ENCODE measurements at places on chromosomes 3 and 15.
A peak's percentile ranks its signal among the peaks of the same experiment; 100 is the strongest.

- DNase-seq, result no peak
Measured at GRCh38 chr3:45003406-45003805, 22.7 kb upstream of the CLEC3B start.

DNA sequence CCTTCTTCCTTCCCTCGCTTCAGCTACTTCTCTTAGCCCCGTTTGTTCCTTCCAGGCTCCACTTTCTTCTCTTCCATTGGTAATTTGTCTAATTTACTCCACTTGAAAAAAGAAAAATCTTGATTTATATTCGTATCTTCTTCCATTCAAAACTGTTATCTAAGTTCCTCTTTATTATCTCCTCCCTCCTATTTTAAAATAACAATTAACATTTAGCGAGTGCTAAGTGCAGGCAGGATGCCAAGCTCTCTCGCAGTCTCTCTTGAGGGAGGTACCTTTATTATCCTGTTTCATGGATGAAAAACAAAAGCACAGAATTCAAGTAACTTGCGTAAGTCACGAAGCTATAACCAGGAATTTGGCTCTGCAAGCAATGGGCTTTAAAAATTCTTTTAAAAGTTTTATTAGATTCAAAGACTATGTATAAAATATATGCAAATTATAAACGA, 418.9 kb upstream of the NAALADL2 start:
- DNase-seq, result peak; percentile 49

DNA sequence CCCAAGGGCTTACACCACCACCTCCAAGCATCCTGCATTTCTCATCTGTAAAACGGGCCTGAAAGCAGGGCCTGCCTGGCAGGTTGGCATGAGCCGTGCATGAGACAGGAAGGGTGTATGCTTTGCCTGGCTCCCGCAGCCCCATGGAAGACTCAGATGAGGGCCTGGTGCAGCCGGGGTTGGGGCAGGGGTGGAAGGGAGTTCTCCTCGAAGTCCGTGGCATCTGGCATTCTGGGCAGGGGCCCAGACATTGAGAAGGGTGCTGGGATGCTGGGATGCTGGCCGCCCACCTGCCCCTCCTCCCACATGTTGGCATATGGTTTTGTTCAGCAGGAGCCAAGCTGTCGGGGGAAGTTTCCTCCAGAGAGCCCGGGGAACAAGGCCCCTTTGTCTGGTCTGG, 13.0 kb upstream of the FBLN2 start:
- DNase-seq, result no peak

GRCh38 chr3:154660811-154661210, 230.8 kb upstream of the GPR149 start:
- DNase-seq, result no peak

DNA sequence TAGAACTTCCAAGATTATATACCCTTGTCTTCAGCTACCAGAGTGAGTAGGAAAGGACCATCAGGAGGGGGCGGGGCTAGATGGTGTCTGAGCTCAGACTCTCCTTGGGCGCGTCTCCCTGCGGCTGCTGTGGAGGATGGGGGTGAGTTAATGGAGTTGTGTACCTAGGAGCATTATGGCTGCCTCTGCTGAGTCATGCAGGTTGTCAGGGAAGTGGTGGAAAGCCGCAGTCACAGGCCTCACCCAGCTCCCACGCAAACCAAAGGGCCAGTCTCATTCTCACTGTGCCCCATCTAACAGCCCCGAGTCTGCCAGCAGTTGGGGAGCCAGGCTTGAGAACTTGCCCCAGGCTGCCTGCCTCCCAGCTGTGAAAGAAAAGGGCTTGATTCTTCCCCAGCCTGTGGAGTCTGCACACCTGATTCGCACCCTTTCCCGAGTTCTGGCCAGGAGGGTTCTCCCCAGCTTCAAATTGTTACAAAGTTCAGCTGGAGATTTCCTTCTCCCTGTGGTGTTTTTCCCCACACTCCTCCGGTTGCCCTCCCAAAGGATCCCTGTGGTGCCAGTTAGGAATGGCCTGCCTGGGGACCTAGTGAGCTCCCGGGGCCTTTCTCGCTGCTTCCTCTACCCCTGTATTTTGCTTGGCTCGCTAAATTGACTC, 143.3 kb downstream of the HCN4 start:
- no peak for DNase-seq

GRCh38 chr3:194233150-194233549, 97.2 kb downstream of the HES1 start:
- no peak for DNase-seq
